ENCODE measurements at places on chromosomes 16 and 17.

- DNase-seq, result no peak
These were observed 49.2 kb downstream of the IRF8 start for GRCh38 chr16:85948138-85948509.

DNA sequence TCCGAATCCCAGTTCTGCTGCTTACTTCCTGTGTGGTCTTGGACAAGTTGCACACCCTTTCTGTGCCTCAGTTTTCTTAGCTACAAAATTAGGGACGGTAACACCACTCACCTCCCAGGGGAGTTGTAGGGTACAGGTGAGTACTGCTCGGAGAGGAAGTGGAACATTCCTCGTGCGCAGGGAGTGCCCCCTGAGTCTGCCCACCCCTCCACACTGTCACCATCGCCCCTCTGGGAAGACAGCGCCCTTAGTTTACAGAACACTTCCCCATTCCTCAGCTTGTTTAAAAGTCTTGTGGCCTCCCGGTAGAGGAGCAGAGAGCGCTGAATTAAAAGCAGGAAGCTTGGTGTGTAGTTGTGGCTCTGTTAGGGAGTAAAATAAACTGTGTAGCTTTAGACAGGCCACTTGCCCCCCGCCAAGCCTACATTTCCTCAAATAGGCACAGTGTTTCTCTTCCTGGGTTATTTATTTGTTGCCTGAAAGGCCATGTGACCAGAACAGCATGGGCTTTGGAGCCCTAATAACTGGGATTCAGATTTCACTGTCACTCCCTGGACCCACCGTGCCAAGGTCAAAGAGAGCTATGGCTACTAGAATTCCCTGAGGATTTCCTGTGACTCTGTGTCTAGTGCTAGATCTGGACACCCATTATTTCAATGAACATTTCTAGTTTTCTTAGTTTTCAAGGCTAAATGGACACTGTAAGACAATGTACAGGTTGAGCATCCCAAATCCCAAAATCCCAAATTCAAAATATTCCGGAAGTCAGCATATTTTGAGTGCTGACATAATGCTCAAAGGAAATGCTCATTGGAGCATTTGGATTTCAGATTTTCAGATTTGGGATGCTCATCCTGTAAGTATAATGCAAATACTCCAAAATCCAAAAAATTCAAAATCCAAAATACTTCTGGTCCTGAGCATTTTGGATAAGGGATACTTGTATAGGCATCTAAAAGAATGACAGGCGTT, 372.5 kb downstream of the SNX29 start:
- no peak for DNase-seq

GRCh38 chr16:75415169-75415905, 18.0 kb downstream of the CFDP1 start:
- no peak for DNase-seq

DNA sequence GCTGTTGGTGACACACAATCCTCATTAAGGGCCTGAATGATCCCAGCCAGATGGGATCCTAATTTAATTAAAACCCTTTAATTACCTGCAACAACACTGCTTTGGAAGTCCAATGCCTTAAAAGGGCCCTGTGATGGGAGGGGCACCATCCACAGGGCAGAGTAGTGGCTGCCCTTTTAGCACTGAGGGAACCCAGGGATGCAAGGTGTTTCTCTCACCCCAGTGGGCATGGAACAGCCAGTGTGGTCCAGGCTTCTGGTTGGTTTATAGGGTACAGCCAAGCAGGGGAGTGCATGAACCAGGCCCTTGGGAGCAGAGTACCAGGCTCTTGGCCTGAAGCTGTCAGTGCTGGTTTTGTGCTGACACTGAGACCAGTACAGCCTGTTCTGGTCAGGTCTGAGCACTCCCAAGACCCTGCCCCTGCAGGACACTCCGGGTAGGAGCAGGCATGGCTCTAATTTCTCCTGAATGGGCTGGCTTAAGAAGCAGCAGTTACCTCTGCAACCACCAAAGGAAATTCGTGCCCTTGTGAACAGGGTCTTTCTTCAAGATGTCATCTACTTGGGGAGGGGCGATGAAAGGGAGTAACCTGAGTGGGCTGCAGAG, 9.9 kb downstream of the NXPH3 start:
- DNase-seq, result no peak

GRCh38 chr17:41343029-41343428, 7.6 kb downstream of the KRT33A start:
- DNase-seq, result no peak

DNA sequence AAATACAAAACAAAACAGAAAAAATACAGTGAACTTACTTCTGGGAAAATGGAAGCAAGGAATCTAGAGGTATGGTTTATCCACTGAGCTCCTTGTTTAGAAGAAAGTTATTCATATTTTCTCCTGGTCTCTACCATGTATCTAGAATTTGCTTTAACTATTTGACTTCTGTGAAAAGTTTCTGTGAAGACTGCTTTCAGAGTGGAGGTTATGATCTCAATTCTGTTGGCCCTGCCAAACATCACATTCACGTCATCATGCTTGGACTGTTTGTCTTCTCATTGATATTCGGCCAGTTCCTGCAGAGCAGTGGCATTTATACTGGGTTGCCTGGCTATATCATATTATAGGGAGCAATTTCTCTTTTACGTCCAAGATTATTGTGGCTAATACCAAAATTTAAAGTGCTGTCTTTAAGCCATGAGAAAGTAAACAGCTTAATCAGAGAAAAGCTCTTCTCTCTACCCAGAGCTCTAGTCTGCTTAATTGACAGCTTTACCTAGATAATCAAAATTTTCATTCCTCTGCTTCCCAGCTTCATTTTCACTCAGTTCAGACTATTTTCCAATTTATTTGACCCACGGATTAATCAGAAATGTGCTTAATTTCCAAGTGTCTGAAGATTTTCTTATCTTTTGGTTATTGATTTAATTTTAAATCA, at the start of gene ABCA8:
TSS of gene ABCA8 (minus strand) at position 212 of the 661 bp plus-strand sequence. CDS start 13,358 bp downstream, outside the sequence.
- DNase-seq, result no peak
